Hippocampal formation (tissue), 2 donors: ENCODE measurements at places on chromosomes 3 and 15.

GRCh38 chr3:182824957-182825356 lies 31.7 kb downstream of the ATP11B start:
- no peak for DNase-seq

GRCh38 chr15:43383070-43383469 lies 12.2 kb downstream of the TUBGCP4 start:
- no peak for DNase-seq

GRCh38 chr3:38579551-38580449 lies 69.7 kb downstream of the SCN5A start:
- DNase-seq, result no peak

- DNase-seq, result no peak
Measured at GRCh38 chr3:71537211-71537611, 46.3 kb downstream of the FOXP1 start.

- DNase-seq, result no peak
Measured at GRCh38 chr15:77033729-77034671, 36.9 kb downstream of the TSPAN3 start.

GRCh38 chr15:74123131-74123429 lies 7.3 kb upstream of the ISLR2 start:
- DNase-seq, result no peak

GRCh38 chr3:109178708-109179107 lies 42.2 kb downstream of the C3orf85 start:
- no peak for DNase-seq

GRCh38 chr3:47004369-47005211 lies 25.1 kb downstream of the NBEAL2 start:
- DNase-seq, result no peak

DNA sequence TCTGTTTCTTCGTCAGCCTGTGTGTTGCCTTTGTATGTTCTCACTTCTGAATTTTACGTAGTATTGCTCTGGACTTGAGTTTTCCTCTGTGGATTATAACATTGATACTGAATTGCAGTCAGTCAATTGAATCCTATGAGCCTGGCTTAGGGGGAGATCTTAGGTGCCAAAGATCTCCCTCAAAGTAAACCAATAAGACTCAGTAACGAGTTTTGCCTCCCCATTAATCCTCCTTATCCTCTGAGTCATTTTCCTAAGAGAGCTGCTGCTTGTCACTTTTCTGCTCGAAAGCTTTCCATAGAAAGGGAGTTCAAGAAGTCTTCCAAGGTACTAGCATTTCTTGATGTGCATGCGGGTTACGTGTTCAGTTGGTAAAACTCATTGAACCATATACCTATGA lies 126.4 kb downstream of the CHDH start:
- DNase-seq, result no peak

DNA sequence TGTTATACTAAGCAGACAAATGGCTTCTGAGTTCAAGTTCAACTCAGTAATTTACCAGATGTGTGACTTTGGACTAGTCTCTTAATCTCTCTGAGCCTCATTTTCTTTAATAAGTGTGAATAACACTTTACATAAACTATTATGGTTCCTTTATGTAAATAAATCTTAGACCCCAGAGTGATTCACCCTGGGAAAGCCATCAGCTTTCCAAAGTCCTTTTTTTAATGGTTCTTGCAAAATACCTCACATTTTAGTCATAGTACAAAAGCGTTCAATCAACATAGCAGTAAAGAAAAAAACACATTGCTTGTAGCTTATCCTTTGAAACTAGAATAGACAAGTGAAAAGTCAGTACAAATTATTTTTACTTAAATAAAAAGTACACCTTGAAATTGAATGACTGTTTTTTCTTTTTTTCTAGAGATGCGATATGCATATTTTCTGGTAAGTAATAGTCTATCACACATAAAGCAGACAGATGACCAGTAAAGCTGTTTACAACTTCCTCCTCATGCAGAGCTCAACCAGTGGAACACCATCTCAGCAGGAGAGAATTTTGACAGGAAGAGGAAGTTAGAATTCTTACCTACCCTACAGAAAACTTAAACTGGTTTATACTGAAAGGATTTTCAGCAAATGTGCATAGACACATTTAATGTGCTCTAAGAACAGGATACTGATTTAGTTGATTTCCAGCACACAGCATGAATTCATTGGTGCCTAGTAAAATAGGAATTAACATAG lies 123.0 kb upstream of the AGBL1 start:
- DNase-seq, result no peak

DNA sequence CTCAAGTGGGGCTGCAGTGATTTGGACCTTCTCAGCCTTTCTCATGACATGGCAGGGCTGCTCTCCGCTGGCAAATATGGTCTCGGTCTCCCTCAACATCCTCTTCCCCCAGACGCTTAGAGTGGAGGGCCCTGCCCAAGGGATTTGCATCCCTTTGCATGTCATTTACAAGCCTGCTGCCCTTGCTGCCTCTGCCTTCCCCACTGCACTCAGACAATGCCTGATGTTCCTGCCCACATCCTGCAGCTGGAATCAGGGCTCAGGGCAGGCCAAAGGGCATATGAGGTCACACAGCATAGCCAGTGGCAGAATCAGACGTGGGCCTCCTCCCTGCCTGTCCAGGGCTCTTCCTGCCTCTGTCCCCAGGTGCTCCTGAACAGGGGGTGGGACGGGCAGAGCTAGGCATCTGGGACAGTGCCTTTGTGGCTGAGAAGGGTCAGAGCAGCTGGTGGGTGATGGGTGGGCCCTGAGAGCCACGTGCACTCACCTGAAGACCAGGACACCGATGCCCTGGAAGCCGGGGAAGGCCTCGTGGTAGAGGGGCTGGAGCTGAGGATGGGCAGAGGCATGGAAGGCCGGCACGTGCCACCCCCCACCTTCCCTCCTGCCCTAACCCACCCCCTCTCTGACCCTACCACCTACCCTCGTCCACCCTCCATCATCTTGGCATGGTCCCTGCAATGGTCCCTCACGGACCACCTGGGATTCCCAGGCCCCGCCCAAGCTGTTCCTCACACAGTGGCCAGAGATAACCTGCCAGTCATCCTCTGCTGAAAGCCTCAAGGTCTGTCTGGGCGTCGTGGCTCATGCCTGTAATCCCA lies 27.4 kb upstream of the GOLGA6C start:
- no peak for DNase-seq

DNA sequence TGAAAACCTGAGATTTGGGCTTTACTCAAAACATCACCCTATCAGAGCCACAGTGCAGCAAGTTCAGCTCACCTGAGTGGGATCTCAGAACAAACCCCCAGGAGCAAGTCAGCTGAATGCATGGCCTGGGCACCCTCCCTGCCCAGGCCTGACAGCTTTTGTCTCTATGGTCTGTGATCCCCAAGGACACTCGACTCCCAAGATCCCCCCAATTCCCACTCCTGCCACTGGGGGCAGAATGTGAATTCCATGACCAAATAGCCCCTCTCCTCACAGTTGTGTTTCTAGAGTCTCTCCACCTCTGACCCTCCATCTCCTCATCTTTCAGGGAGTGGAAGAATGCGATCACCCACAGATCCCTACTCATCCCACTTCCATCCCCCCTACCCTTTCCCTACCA lies 58.9 kb downstream of the ZNF445 start:
- DNase-seq, result no peak

DNA sequence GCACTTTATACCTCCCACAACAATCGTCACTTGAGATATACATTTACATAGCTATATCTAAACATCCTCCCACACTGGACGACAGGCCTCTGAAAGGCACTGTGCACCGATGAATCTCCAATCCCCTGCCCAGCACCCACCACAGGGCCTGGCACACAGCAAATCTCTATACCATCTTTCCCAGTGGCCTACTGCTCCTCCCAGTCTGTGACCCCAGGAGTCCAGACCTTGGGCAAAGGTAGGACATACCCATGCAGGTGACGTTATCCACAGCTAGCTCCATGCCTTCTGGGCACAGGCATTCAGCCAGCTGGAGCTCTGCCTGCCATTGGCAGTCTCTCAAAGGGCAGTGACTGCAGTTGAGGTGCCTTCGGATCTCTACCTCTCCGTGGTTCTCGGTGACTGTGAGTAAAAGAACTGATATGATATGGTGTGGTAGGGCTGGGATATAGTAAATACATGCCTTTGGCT lies 5.8 kb downstream of the LTK start:
- DNase-seq, result no peak

GRCh38 chr15:35047528-35047927 lies 37.6 kb downstream of the NANOGP8 start:
- no peak for DNase-seq

DNA sequence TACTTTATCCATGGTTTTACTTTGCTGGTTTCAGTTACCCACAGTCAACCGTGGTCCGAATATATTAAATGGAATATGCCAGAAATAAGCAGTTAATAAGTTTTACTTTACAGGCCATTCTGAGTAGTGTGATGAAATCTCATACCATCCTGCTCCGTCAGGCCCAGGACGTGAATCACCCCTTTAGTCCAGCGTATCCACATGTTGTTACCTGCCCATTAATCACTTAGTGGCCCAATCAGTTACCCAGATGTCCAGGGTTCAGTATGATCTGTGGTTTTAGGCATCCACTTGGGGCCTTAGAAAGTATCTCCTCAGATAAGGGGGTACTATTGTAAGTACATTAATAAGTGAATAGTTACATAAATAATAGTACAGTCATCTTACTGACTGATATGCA lies 88.0 kb downstream of the TTBK2 start:
- no peak for DNase-seq

DNA sequence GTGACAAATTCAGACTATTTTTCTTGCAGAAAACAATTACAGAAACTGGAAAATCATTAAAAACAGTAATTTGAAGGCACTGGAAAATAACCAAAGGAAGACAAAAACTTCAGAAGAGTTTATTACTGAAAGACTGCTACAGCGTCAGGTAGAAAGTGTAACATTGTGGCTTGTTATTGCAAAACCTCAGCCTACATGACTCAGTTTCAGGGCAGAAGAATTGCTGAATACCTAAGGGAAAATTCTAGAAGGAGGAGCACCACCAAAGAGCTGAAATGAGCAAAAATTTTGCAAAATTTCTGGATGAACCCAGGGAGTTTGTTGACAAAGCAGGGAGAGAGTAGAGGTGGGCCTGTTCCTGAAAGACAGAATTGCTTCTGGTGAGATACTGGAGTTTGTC lies 219.6 kb downstream of the C3orf38 start:
- no peak for DNase-seq

GRCh38 chr3:159770998-159771397 lies 217.6 kb upstream of the IL12A start:
- no peak for DNase-seq

- DNase-seq, result no peak
Measured at GRCh38 chr3:94359996-94360395, 297.1 kb downstream of the NSUN3 start.

DNA sequence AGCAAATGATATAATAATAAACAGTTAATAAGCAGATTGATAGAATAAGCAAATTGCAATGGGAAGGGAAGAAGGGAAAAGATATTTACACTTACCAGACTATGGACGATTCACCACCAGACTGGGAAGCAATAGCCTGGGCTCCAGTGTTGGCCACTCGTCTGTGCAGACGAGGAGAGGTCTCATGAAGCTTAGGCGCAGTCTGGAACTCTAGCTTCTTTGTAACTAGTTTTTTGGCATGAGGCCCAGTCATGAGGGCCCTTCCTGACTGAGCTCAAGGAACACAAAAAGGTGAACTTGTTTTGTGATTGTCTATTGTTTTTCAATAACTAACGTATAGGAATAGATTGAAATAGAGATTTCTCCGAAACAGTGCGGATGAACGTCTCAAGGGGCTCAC lies 63.3 kb upstream of the GATM start:
- DNase-seq, result no peak

GRCh38 chr3:63473641-63474166 lies 178.8 kb upstream of the SNTN start:
- DNase-seq, result no peak

GRCh38 chr3:117721866-117722265 lies 1012.3 kb downstream of the TUSC7 start:
- DNase-seq, result no peak

DNA sequence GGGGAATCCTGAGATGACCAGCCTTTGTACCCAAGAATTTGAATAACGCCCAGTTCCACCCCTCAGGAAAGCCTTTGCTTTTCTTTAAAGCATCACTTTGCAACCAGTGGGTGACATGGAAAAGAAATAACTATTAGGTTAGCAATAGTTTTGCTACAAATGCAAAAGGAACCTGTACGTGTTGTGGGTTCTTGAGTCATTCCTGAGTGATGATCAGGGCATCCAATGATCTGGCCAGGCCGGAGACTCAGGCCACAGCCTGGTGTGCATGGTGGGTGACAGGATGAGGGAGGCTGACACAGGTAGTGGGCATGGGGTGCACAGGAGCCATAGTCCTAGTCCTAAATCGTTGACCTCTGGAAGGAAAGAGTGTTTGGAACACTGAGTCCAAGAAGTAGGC lies 321.4 kb upstream of the IL12A start:
- no peak for DNase-seq

DNA sequence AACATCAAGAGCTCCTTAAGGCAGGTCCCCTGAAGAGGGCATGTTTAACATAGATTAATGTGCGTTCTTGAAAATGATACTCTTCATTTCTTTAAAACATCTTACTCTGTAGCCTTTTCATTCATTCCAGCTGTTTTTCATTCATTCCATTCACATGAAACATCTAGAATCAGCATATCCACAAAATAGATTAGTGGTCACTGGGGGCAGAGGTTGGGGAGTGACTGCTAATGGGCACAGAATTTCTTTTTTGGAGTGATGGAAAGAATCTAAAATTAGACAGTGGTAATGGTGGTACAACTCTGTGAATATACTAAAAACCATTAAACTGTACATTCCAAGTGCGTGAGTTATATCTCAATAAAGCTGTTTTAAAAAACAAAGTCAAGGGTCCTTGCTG lies 15.4 kb upstream of the CXCR6 start:
- DNase-seq, result no peak

DNA sequence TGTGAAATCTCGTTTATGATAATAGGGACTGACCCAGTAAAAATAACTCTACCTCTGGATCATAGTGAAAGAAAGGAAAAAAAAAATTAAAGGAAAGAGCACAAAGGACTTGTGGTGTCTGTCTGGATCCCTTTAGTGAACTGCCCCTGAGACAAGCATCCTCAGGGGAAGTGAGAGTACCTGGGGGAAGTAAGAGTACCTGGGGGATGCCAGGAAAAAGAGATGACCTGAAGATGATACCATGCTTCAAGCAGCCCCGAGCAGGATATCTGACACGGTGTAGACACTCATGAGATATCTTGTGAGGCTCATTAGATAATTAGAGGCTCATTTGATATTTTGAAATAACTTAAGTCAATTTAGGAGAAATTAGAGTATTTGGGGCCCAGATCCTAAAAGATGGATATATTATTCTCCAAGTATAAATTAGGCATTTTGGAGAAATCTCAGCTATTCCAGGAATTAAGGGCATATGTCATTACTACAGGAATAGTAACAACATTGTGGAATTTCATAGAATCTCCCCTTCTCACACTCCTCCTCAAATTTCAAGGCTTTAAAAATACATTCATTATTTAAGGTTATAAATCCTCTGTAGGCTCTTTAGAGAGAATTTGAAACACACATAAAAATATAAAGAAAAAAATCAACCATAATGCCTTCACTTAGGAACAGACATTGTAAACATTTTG lies 36.3 kb upstream of the PSMD6 start:
- no peak for DNase-seq

- DNase-seq, result no peak
Measured at GRCh38 chr15:59160880-59161593, 45.6 kb upstream of the LDHAL6B start.

GRCh38 chr3:30141927-30142326 lies 464.5 kb upstream of the TGFBR2 start:
- no peak for DNase-seq
